ENCODE measurements at places on chromosomes 12 and 14.

DNA sequence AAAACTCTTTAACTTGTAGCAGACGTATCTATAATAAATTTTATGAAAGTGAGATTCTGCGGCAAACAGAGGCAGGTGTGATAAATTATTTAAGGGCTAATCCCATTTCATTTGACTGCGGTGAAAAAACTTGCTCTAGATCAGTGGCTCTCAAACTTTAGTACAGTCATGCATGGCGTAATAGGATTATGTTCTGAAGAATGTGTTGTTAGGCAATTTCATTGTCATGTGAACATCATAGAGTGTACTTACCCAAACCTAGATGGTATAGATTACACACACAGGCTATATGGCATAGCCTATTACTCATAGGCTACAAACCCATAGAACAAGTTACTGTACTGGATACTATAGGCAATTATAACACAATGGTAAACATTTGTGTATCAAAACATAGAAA lies 83.7 kb downstream of the HEATR5A start:
- DNase-seq, result no peak

- DNase-seq, result no peak
These were observed 49.2 kb upstream of the BCAT1 start for GRCh38 chr12:24997970-24998582.

DNA sequence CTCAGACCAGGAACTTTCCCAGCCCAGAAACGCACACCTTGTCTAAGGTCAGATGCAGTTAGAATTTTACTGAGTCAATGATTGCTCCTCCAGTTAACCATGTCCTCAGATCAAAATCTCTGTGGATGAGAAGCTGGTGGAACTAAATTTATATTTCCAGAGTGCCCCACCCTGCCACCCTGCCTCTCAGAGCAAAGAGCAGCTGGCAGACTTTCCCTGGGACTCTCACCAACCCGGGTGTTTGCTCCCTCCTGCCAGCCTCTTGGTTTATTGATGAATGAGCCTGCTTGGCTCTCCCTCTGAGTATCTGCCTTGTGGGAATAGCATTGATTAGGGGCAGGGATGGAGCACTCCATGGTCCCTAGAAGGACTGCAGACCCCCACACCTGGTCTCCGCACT lies 5.9 kb upstream of the KRT1 start:
- DNase-seq, result no peak

GRCh38 chr14:102939820-102940561 lies 17.5 kb downstream of the AMN start:
- no peak for DNase-seq

DNA sequence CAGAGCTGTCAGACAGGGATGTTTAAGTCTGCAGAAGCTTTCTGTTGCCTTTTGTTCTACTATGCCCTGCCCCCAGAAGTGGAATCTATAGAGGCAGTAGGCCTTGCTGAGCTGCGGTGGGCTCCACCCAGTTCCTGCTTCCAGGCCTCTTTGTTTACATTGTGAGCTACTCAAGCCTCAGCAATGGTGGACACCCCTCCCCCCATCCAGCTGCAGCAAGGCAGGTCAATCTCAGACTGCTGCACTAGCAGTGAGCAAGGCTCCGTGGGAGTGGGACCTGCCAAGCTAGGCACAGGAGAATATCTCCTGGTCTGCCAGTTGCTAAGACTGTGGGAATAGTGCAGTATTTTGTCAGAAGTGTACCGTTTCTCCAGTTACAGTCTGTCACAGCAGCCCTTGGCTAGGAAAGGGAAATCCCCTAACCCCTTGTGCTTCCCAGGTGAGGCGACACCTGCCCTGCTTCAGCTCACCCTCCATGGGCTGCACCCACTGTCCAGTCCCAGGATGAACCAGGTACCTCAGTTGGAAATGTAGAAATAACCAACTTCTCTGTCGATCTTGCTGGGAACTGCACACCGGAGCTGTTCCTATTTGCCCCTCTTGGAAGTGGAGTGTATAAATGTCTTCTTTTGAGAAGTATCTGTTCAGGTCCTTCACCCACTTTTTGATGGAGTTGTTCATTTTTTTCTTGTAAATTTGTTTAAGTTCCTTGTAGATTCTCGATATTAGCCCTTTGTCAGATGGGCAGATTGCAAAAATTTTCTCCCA lies 213.5 kb upstream of the SLC38A2 start:
- no peak for DNase-seq

All from substantia nigra (tissue), 51 donors.